ENCODE measurements at places on chromosomes 3 and 15. TPM values are rescaled to one million over a fixed set of nuclear protein-coding genes. Genes with fewer than 3 reads are reported as not detected.

The LYSMD4 gene
- 11.0 TPM for polyA plus RNA-seq

The WNT5A gene
- polyA plus RNA-seq = 9.1 TPM

The SLC28A2 gene
- polyA plus RNA-seq = not detected

The MESD gene
- 14.4 TPM for polyA plus RNA-seq

The GPR156 gene
- 0.07 TPM for polyA plus RNA-seq
